ENCODE measurements at places on chromosomes 12 and 14. TPM values are rescaled to one million over a fixed set of nuclear protein-coding genes. Genes with fewer than 3 reads are reported as not detected.
A peak's percentile ranks its signal among the peaks of the same experiment; 100 is the strongest.

The CLEC1A gene
- total RNA-seq, result not detected

The CCDC197 gene
- total RNA-seq, result 1.6 TPM

The OLR1 gene
- not detected for total RNA-seq

The ZDHHC22 gene
- not detected for total RNA-seq

GRCh38 chr14:35220027-35220676, 72.0 kb upstream of the PSMA6 start:
- peak overlapping the region; percentile 41 for H3K27ac ChIP-seq
- H3K36me3 ChIP-seq, result peaks cover 2% of the 10 kb centered on the region
- DNase-seq, result no peak
- H3K4me3 ChIP-seq, result no peak overlapping the region

- H3K4me3 ChIP-seq, result no peak overlapping the region
- DNase-seq, result no peak
- H3K27ac ChIP-seq, result no peak overlapping the region
- H3K36me3 ChIP-seq, result no peaks in the 10 kb centered on the region
Measured at GRCh38 chr14:70008284-70009262, 129.4 kb downstream of the SMOC1 start.

DNA sequence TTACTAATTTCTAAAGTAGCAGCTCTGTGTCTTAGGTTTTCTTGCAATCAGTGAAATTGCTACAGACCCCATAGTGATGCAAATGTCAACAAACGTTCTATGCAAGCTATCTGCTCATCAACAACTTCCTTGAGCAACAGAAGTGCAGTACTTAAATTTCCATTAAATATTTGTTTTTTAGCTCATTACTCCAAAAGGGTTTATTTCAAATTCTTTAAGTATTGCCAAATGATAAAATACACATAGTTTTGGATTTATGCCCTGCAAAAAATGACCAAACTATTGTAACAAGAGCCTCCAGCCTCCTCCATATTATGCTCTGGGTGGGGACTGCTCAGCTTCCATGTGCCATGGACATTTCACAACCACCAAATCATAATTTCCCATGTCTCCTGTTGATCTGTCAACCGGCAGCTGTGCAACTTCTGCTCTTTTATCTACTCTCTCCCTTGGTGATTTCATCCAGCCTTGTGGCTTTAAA, 4.4 kb downstream of the BDKRB1 start:
- peaks cover 27% of the 10 kb centered on the region for H3K27me3 ChIP-seq
- DNase-seq, result no peak
- H3K27ac ChIP-seq, result no peak overlapping the region
- H3K4me1 ChIP-seq, result no peaks in the 10 kb centered on the region
- no peaks in the 10 kb centered on the region for H3K36me3 ChIP-seq

DNA sequence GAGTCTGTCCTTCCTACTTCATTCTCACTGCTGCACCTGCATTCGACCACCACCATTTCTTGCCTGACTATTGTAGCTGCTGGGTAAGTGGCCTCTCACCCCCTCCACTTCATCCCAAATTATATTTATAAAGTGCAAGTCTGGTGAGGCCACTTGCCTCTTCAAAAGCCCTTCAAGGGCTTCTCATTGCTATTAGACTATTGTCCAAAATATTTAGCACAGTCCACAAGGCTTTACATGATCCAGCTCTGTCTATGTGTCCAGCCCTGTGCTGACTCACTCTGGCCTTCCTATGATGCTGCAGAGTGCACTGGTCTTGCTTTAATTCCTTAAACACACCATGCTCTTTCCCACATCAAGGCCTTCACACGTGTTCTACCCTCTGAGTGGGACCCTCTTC, 46.0 kb downstream of the PAH start:
- H3K36me3 ChIP-seq, result no peaks in the 10 kb centered on the region
- no peak overlapping the region for H3K4me3 ChIP-seq
- no peak overlapping the region for H3K27ac ChIP-seq
- DNase-seq, result no peak
- peaks cover 9% of the 10 kb centered on the region for H3K27me3 ChIP-seq

GRCh38 chr14:88310449-88310848, 12.6 kb downstream of the KCNK10 start:
- H3K27me3 ChIP-seq, result no peaks in the 10 kb centered on the region
- H3K4me3 ChIP-seq, result no peak overlapping the region
- no peaks in the 10 kb centered on the region for H3K36me3 ChIP-seq

DNA sequence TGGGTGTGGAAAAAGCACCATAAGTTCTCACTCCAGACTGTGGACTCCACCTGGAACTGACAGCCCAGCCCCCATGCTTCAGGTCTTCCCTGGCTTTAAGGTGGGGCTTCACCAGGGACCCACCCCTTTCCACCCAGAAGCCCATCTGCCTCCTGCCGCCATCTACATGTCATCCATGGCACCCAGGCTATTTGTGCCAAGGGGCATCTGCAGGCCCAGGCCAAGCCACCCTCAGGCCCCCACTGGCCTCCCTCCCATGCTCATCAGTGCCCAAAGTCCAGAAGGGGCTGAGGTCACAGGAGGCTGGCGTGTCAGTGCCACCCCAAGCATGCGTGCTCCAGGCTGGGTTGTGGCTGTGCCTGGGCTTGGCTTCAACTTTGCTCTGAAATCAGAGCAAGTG, 212.2 kb upstream of the DIO3 start:
- DNase-seq, result no peak
- no peaks in the 10 kb centered on the region for H3K36me3 ChIP-seq
- no peaks in the 10 kb centered on the region for H3K27me3 ChIP-seq
- H3K27ac ChIP-seq, result no peak overlapping the region
- no peaks in the 10 kb centered on the region for H3K4me1 ChIP-seq

DNA sequence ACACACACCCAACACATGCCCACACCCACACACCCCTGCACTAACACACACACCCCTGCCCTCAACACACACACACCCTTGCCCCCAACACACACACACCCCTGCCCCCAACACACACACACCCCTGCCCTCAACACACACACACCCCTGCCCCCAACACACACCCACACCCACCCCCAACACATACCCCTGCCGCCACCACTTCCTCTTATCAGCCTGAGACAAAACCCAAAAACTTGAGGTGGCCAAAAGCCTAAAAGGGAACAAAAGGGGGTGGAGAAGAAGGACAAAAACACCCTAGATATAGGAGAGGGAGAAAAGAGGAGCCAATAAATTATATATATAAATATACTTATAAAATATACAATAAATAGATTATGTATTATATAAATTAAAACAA, 9.1 kb upstream of the DEGS2 start:
- H3K36me3 ChIP-seq, result peaks cover 2% of the 10 kb centered on the region
- H3K27me3 ChIP-seq, result peaks cover 4% of the 10 kb centered on the region
- DNase-seq, result no peak
- H3K4me3 ChIP-seq, result no peak overlapping the region
- H3K4me1 ChIP-seq, result peaks cover 9% of the 10 kb centered on the region
